ENCODE measurements at places on chromosomes 11 and 22.

DNA sequence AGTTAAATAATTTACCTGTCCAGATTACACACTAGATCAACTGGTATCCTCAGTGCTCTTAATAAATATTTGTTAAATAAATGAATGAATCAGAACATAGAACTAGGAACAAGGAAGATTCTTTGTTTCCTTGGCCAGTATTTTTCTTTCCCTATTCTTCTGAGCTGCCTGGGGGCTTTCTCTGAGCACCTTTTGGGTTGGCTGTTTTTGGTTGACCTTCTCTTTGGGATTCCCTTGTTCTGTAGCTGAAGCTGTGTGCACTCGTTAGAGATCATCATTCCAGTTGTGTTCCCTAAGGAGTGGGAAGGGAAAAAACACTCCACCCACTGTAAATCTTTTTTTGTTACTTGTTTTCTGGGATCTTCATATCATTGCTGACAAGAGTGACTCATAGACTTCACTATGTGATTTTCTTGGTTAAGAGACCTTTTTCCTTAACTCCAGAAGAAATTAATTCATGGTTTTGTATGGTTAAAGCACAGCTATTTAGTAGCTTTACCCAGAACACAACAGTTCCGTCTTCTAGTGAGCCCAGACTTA is 84.3 kb downstream of the STIM1 start:
- no peak for DNase-seq

GRCh38 chr11:103465555-103466140 is 356.4 kb downstream of the DYNC2H1 start:
- DNase-seq, result no peak

- DNase-seq, result no peak
Measured at GRCh38 chr11:73797457-73797856, 9.8 kb downstream of the MRPL48 start.

GRCh38 chr11:94922321-94923003 is 50.9 kb downstream of the CWC15 start:
- peak; percentile 2 for DNase-seq

DNA sequence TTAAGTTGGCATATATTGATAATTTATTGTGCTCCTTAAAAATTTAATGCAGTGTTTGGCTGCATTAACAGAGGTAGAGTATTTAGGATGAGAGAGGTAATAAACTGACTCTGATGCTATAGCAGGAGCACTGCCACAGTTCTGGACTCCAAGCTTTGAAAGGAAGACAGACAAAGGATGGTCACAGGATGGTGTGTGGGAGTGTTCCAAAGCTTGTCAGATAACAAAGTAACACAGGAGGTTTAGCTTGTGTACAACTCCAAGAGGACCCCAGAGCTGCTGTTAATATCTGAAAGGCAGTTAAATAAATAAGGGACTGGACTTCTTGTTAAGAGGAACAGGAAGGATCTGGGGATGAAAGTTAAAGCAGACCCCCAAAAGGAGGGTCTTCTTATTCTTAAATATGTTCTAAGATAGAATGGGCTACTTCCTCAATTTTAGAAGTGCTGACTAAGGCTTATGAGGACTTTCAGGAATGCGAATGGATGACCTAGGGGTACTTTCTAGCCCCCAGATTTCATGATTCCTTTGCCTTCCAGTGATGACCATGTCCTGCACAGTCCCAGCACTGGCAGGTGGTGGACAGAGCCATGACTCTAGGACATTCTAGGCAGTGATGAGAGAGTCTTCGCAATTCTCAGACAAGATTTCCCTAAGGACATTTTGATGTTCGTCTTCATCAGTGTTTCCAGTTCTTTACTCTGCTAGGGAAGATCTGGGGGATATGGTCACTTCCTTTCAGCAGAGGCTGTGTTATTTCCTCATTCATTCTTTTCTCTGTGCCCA is 149.1 kb upstream of the RASSF10 start:
- DNase-seq, result no peak

DNA sequence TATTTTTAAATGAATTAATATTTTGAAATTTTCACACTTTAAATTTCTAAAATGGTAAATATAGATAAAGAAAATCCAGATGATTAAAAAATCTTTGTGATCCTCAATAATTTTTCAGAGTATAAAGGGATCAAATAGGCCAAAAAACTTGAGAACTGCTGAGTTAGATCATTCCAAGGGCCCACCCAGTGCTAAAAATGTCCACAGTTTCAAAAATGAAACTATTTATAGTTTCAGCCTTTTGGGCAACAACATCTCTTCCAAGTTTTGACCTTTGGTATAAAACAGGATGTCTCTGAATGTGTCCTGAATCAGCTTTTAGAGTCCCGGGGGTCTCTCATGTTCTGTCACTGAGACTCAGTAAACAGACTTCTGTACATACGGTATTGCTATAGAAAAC is 20.9 kb upstream of the BAIAP2L2 start:
- no peak for DNase-seq

DNA sequence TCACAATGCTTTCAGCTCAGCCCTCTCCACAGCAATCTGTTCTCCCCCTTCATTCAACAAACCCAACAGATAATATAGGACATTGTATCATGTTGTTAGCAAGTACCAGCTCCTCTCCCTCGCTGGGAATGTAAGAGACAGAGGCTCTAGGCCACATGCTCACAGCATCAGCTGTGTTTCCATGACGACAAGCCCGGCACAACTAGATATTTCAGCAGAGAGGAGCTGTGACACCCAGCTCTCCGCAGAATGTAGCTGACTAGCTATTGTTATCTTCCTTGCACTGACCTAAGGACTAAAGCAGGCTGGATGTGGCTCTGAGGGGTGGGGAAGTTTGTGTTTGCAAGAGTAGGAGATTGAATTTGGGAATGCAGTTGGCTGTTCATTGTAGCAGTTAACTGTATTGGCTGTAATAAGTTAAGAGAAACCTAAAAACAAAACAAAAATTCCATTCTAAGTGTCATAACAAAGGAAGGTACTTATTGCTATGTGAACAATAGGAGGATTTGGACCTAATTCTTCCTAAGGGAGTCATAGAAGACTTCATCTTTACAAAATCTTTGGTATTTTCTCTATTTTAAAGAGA is 28.0 kb upstream of the RRAS2 start:
- no peak for DNase-seq

- DNase-seq, result no peak
Measured at GRCh38 chr11:118126082-118126838, 26.4 kb downstream of the SCN4B start.

- no peak for DNase-seq
Measured at GRCh38 chr11:8867931-8868631, 42.9 kb upstream of the AKIP1 start.

DNA sequence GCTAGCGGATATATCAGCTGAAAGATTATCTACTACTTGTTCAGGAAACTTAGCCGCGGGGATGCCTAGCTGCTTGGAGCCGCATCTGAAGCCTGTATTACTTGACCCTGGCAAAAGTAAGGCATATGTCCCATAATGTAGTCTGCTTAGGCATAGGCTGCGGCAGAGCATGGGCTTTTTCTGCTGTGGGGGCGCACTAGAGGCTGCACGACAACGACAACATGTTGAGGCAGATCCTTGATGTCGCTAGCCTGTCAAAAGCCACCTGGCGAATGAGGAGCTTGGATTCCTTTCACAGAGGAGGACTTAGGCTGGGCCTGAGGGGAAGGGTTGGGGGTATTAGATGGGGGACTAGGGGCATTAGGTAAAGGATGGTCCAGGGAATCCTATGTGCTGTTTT is 1.1 kb upstream of the OR52N2 start:
- DNase-seq, result no peak

DNA sequence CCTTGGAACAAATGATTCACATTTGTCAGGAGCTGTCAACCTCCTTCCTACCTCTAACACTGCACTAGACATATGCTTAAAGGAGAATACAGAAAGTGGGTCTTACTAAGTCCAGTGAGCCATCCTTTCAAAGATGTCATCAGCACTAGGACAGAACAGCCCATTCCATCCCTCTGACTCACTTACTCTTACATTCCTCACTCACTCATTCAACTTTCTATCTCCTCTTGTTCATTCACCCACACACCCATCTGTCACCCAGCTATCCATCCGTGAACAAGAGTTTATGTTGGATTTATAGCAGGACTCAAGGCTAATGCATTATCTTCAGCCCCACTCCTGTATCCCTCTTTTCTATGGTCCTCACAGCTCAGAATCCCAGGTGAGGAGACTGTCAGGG is 9.1 kb downstream of the INSC start:
- no peak for DNase-seq

GRCh38 chr11:74691755-74692154 is 39.5 kb downstream of the CHRDL2 start:
- DNase-seq, result no peak

DNA sequence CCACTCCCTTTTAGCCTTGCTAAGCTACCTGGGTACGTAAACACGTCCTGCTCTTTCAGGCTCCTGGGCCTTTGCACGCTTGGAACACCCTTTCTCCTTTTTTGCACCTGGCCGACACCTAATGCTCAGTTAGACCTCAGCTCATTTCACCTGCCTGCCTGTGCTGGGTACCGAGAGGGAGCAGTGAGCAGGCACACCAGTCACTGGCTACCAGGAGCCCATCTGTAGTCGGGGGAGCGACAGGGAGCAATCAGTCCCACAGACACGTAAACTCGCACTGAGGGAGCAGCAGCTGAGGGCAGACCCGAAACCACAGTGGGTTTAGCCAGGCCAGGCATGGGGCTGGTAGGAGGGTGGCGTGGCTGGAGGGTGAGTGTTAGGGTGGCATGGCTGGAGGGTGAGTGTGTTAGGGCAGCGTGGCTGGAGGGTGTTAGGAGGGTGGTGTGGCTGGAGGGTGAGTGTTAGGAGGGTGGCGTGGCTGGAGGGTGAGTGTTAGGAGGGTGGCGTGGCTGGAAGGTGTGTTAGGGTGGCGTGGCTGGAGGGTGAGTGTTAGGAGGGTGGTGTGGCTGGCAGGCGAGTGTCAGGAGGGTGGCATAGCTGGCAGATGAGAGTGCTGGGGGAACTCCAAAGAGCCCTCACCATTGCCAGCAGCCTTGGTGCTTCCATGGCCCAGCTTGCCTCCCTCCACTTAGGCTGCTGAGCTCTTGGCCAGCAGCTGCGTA is 6.4 kb upstream of the GTSE1 start:
- no peak for DNase-seq

GRCh38 chr11:129791515-129791914 is 24.1 kb upstream of the TMEM45B start:
- no peak for DNase-seq

GRCh38 chr22:48071305-48071704 is 1308.9 kb downstream of the TBC1D22A start:
- no peak for DNase-seq

DNA sequence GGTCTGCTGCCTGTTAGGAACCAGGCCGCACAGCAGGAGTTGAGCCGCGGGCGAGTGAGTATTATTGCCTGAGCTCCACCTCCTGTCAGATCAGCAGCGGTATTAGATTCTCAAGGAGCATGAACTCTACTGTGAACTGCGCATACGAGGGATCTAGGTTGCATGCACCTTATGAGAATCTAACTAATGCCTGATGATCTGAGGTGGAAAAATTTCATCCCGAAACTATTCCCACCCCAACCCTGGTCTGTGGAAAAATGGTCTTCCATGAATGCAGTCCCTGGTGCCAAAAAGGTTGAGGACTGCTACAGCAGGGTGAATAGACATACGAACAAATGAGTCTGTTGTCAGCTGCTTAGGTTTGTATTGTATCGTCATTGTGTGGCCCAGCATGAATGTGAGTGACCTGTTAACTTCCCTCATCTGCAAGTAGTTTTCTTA is 29.8 kb downstream of the RNF141 start:
- DNase-seq, result no peak

- DNase-seq, result no peak
Measured at GRCh38 chr22:17205432-17205831, 13.8 kb downstream of the ADA2 start.

GRCh38 chr11:16843294-16843693 is 104.8 kb downstream of the C11orf58 start:
- DNase-seq, result no peak

GRCh38 chr22:50104141-50104544 is 14.3 kb downstream of the MOV10L1 start:
- no peak for DNase-seq

- DNase-seq, result no peak
Measured at GRCh38 chr22:42291287-42291686, 20.8 kb upstream of the TCF20 start.

GRCh38 chr22:23119494-23120414 is 22.0 kb downstream of the RSPH14 start:
- DNase-seq, result no peak

DNA sequence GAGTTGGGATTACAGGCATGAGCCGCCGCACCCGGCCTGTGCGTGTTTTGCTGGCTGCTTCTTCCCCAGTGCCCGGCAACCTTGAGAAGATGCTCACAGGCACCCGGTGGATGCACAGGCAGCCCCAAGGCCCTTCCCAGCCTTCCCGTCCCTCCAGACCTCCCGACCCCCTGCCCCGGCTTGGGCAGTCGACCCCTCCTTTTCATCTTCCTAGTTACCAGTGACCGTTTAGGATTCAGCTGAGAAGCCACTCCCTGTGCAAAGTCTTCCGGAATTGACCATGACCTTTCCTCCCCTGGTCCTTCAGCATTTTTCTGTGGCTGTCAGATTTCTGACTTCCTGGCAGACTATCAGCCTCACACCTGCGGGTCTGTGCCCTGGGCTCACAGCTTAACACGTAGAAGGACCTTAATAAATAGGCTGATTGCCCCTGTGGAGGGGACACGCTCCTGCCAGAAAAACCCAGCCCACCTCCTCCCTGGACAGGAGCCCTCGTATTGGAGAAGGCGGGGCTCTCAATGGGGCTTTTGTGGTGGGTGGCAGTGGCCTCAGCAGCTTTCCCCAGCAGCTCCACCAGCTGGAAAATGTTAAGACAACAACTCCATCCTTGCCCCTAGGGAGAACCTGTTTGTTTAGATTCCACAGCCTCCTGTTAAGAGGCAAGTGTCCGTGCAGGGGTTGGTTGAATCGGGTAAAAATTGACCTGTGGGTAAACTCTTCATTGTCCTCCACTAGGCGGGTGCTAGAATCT is 10.4 kb upstream of the ANO1 start:
- DNase-seq, result peak; percentile 27

DNA sequence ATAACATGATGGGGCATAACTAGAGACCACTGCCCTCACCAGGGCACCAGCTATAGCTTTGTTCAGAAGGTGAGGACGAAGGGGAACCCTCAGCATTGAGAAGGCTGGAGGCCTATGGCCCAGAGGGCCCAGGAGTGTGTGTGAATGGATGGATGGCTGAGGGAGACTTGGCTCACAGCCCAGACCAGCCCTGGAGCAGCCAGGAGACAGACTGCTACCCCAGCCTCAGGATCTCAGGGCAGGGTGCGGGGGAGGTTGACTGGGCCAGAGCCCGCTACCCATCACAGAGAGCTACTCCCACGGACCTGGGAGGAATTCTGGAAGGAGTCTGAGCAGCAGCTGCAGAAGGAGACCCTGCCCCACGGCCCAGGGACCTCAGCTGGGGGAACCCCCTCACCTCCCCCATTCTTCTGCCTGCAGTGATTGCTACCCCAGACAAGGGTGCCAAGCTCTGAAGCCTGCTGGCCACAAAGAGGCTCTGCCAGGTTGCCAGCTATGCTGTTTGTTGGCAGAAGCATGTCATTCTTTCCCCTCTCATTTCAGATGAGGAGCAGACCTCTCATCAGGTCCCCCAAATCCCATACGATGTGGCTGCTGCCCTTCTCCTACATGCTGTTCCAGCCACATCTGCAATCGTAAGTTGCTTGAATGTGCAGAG is 5.4 kb upstream of the CSDC2 start:
- no peak for DNase-seq

- DNase-seq, result no peak
Measured at GRCh38 chr22:40444178-40444831, 73.9 kb downstream of the SGSM3 start.

GRCh38 chr11:3810446-3810845 is 2.1 kb downstream of the PGAP2 start:
- DNase-seq, result no peak

GRCh38 chr22:50738649-50739227 is 734 bp downstream of the ACR start:
- no peak for DNase-seq

GRCh38 chr22:25843660-25844405 is 101.8 kb downstream of the MYO18B start:
- no peak for DNase-seq

Data from D341Med (cell line).